ENCODE measurements at places on chromosomes 6 and 20.
A peak's percentile ranks its signal among the peaks of the same experiment; 100 is the strongest.

DNA sequence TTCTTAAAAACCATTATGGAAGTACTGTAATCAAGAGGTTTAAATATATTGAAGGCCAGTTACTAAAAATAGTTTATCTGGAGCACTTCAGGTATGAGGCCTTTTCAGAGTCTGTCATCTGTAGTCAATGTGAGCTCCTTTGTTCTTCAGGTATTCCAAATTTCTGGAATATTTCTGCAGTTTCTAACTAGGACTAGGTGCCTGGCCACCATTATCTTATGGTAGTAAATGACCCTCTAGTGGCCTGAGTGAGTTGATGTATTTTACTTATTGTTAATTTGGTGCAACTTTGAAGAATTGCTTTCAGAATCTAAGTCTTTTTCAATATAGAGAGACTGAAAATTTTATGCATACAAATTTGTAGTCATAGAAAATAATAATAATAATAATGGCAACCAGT lies 95.2 kb upstream of the FLRT3 start:
- DNase-seq = no peak

DNA sequence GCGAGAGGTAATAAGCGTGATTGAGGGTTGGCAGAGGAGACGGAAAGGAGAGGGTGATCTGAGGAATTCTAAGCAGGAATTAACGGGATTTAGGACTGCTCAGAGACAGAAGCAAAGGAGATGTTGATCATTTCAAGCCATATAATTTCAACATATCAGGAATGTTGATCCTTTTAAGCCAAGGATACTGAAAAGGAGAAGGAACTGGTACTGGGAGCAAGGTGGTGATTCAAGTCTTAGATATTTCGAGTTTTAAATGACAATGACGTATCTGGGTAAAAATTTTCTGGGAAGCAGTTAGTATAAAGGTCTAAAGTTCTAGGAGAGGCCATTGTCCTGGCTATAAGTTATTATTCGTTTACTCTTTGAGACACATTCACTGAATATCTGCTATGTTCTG lies 91.3 kb upstream of the OGFRL1 start:
- no peak for DNase-seq

- DNase-seq = no peak
Observed at GRCh38 chr20:36214684-36215256, 21.5 kb upstream of the AAR2 start.

DNA sequence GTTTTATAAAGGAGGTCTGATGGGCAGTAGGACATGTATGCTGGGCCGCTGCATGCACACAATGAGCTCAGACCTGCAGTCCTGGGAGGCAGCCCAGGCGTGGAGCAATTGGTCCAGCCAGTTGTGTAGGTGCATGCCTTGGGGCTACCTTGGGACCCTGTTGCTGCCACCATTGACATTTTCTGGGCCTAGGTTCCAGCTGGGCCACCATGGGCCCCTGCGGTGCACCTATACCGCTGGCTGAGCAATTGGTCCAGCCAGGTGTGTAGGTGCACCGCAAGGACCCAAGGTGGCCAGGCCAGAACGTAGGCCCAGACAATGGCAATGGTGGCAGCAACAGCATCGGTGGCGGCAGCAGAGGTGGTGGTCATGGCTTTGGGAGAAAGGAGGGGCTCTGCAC lies 143.9 kb downstream of the PXDC1 start:
- DNase-seq = no peak

DNA sequence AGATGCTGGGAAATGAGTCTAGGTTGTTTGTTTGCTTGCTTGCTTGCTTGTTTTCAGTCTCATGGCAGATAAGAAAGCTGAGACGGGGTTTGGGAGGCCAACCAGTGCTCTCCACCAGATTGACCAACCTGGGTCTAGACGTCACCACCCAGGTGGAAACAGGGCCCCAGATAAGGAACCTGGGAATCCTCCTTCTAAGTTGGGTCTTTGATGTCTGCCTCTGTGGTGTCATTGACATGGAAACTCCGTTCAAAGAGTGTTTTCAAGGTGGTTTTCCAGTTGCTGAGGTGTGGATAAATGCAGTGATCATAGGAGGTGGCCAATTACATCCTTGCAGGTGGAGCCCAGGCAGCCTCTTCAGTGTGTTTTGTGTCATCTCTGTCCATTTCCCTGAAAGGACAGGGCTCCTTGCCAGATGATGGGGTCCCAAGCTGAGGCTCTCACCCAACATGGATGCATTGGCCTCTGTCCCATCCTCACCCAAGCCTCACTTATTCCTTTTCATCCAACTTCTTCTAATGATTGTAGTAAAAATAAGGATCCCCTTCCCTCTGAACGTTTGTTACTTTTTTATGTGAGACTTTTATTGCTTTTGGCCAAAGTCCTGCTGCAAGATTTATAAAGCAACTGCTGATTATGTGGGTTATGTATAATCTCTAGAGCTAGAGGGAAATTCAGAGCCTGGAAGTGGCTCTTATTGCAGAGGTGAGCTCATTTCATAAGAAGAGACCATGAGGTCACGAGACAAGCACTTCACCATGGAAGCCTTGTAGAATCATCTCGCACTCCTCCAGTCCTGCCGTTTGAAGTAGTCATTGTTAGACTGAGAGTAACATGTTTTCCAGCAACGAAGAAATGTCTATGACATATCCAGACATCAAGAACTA lies 32.0 kb upstream of the SYNDIG1 start:
- DNase-seq = peak; percentile 59

DNA sequence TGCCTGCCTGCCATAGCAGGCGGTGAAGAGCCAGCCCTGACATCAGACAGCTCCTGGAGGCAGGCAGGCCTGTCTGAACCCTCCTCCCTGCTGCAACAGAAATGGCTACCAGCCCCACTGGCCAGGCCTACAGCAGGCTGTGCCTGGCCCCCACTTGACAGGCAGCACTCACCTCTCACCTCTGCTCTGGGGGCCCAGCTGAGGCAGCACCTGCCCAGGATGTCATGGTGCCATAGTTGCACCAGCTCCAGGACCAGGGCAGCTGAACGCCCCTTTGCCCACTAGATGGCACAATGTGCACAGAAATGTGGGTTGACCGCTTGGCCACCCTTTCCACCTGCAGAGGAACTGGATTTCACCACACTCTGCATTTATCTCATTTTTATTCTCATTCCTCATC lies 30.6 kb downstream of the MRPL14 start:
- DNase-seq = peak; percentile 61

GRCh38 chr6:29403801-29404200 lies 8.4 kb downstream of the OR12D2 start:
- DNase-seq = no peak

DNA sequence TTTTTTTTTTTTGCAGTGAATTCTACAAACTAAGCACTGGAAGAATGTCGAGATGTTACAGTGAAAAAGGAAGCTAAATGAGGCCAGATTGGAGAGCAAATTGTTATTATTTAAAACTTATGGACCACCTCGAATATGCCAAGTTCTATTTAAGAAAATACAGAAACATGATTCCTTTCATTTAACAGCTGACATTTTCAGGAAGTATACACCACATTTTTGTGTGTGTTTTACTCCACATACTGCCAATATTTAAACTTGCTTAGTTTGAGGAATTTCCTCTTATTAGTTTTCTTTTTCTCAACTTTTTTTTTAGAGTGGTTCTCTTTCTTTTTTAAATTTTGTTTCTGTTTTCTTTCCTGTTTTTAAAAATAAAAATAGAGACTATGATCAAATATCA lies 37.0 kb upstream of the GCLC start:
- peak; percentile 31 for DNase-seq

- DNase-seq = no peak
Observed at GRCh38 chr20:14245368-14245970, 91.9 kb downstream of the FLRT3 start.

GRCh38 chr6:153476243-153476642 lies 345.2 kb upstream of the RGS17 start:
- DNase-seq = no peak

DNA sequence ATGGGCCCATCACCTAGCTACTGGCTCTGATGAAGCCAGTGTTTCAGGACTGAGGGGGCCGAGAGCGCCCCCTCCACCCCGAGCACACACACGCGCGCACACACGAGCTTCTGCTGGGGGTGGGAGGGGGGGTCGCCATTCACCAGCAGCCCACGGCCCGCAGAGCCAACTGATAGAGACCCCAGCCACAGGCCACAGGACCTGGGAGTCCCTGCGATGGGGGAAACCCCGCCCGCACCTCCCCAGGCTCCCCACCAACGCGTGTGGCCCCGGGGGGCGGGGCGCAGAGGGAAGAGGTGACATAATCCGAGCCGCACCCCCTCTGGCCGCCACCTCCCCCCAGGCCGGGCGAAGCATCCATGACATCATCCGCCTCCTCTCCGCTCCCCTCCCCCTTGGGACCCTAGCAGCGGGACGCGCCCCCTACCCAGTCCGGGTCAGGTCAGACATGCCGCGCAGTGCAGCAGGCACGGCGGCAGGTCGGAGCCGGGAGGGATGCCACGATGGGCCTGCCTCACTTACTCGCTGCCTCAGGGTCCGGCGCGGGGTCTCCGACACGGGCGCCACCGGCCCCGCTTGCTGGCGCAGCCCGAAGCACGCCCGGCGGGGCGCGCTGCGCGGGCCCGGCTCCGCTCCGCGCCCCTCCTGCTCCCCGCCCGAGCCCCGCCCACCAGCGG lies at the start of gene LZTS3:
TSS of gene LZTS3 (minus strand) at position 617 of the 677 bp plus-strand sequence. CDS start 6,386 bp downstream, outside the sequence.
- DNase-seq = peak; percentile 72

GRCh38 chr6:16153211-16153820 lies 24.4 kb downstream of the MYLIP start:
- no peak for DNase-seq

DNA sequence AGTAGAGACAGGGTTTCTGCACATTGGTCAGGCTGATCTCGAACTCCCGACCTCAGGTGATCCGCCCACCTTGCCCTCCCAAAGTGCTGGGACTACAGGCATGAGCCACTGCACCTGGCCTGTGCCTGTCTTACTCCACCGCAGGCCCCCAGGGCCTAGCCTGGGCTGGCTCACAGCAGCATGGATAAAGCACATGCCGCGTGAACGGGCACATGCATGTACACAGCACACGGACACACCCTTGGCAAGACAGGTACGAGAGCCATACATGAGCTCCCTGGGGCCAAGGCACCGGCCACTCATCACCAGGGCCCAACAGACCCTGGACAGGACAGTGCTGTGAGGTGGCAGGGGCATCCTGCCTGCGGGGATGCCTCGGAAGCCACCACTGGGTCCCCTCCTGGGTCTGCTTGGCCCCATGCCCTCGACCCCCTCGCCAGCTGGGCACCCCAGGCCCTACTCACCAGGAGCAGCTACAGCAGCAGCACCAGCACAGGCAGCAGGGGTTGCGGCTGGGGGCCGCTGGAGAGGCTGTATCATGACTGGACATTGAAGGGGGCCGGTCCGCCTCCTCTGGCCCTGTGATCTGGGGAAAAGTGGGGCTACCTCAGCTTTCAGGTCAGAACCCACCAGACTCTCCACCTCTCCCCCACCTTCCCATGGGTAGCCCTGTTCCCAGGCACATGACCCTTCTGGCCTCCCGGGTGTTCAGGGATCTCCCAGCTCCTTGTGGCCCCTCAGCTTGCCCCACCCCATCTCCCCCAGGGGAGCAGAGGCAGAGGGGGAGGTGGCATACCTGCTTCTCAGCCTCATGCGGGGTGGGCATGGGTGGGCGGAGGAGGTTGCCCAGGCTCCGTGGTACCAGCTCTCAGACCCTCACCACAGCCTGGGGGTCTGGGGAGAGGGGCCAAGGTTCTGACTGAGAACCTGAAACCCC lies 3.0 kb downstream of the RGS19 start:
- no peak for DNase-seq

DNA sequence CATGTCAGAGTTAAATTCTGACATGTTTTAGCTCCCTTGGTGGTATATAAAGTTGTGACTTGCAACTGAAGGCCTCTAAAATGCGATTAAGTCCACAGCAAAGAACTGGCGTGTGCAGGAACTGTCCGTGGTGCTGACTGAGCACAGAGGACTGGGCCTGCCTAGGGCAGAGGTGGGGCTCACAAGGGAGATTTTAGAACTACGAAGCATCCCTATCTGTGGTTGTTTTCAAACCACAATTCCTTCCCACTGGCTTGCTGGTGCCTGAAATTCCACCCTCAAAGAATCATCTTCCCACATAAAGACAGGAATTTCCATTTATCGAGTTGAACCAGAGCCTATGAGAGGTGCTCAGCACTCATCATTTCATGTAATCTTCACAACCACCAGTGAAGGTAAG lies 30.1 kb downstream of the RIMS4 start:
- DNase-seq = peak; percentile 75

GRCh38 chr6:1574083-1574761 lies 35.5 kb upstream of the FOXC1 start:
- DNase-seq = no peak

- no peak for DNase-seq
Observed at GRCh38 chr6:158554611-158555361, 5.1 kb upstream of the TMEM181 start.

DNA sequence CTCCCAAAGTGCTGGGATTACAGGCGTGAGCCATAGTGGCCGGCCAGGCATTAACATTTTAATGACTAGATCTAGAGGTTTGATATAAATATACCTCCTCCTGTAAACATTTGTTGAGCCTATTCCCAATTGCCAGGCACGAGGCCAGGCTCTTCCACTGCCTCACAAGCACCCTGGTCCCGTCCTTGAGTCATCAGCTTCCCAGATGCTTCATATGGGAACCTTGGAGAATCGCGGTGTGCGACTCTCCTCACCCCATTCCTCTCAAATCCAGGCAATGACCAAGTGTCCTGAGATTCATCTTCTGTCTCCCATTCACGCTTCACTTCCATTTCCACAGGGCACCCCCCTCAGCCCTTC lies 35.9 kb upstream of the PIM1 start:
- no peak for DNase-seq

GRCh38 chr20:24149175-24149574 lies 160.6 kb upstream of the GGTLC1 start:
- DNase-seq = no peak

DNA sequence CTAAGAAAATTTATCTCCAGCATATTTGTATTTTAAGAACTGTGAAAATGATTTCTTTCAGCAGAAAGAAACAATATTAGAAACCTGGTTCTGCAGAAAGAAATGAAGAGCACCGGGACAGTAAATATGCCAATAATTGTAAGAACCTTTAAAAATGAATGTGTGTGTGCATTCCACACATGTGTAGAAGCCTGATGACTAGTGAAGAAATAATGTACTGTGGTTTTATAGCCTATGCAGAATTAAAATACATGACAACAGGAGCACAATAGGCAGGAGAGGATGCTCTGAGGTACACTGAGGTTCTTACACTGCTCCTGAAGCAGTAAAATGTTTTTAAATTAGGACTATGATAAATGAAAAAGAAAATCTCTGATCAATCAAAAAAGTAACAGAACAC lies 48.9 kb downstream of the SNX14 start:
- DNase-seq = no peak

GRCh38 chr20:35952480-35953386 lies 1.6 kb downstream of the SCAND1 start:
- no peak for DNase-seq

DNA sequence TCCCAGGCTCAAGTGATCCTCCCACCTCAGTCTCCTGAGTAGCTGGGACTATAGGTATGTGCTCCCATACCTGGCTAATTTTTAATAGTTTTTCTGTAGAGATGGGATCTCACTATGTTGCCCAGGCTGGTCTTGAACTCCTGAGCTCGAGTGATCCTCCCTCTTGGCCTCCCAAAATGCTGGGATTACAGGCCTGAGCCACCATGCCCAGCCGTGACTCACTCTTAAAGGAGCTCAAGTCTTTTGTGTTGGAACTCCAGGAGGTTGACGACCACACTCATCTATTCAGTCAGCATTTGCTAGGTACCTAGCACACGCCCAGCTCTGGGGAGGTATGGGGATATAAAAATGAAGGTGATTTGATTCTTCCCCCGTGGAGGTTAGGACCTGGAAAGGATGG lies 62.8 kb downstream of the UTRN start:
- no peak for DNase-seq
